SJSA1 (cell line): ENCODE measurements at places on chromosomes 2 and 18. TPM values are rescaled to one million over a fixed set of nuclear protein-coding genes. Genes with fewer than 3 reads are reported as not detected.

The DYNC1I2 gene
- total RNA-seq = 140 and 160 TPM in 2 replicates

The CHST9 gene
- not detected in 2 replicates for total RNA-seq

The CABYR gene
- total RNA-seq = 9.3 and 9.5 TPM in 2 replicates

The C2orf78 gene
- total RNA-seq = 0.03 TPM in 1 of 2 replicates, not detected in the other

The SEH1L gene
- 39.5 and 61.2 TPM in 2 replicates for total RNA-seq
